ENCODE measurements at places on chromosomes 12 and 14. TPM values are rescaled to one million over a fixed set of nuclear protein-coding genes. Genes with fewer than 3 reads are reported as not detected.

DNA sequence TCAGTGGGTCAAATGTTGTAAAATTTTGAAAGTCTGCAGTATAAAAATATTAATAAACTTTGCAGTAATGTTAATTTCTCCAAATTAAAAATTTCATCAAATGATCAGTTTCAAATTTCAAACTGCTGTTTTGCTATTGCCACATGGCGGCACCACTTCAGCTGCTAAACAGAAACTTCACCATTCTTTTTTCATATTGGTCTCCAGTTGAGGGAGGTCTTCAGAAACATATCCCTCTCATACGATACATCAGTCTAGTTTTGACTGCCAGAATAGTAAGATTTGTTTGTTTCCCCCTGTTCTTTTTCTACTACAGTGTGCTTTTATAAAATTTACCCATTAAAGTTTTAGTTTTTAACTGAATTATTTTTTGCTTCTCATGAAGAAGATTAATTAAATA, 4.2 kb upstream of the TRHDE start:
- DNase-seq, result no peak

GRCh38 chr14:58884442-58884841, 246.7 kb downstream of the DACT1 start:
- DNase-seq, result no peak

DNA sequence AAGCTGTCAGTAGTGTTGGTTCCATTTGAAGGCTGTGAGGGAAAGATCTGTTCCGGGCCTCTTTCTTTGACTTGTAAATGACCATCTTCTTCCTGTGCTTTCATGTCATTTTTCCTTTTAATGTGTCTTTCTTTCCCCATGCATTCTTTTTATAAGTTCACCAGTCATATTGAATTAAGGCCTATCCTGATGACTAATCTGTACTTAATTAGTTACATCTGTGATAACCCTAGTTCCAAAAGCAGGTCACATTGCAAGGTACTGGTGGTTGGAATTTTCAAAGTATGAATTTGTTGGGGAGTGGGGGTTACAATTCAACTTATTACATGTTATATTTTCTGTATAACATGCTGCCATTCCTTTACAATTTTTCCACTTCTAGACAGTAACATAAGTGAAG, 1642.1 kb upstream of the FLRT2 start:
- DNase-seq, result no peak

DNA sequence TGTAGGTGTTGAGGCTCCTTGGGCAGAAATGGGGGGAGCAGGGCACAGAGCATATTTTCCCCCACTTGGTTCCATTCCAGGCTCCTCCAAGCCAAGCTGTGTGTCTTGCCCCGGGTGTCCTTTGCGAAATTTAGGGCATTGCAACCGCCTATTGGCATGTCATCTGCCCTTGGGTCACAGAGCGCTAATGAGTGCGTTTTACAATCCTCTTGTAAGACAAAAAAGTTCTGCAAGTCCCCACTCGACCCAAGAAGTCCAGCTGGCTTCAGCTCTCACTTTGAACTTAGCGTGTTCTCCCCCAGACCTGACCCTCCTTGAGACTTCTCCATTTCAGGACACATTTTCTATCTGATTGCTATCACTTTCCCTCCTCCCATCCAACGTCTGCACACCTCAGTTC, 6.1 kb upstream of the LRTM2 start:
- no peak for DNase-seq

The RNASE13 gene
- total RNA-seq, result not detected

The NPFF gene
- total RNA-seq, result 0.59 TPM

The OR4K5 gene
- not detected for total RNA-seq

The PITPNM2 gene
- 4.3 TPM for total RNA-seq
